Activated T-helper 1 cell treated with anti-CD3 and anti-CD28 coated beads, Interleukin-12 subunit alpha, Interleukin-12 subunit beta, Interleukin-2, Interleukin-4 antibody, amounts not matched to agents 30 ng/mL and 10 ng/mL and 1 ng/mL, durations not matched to agents 14 hours and 24 hours and 36 hours (primary cell): ENCODE measurements at places on chromosomes 5 and 9.

- no peaks in the 10 kb centered on the region for H3K4me1 ChIP-seq
- no peak overlapping the region for H3K27ac ChIP-seq
- DNase-seq, result no peak
- H3K36me3 ChIP-seq, result no peaks in the 10 kb centered on the region
These were observed 221.2 kb downstream of the DMRT2 start for GRCh38 chr9:1271367-1271766.

GRCh38 chr9:16500386-16500785 is 370.1 kb downstream of the BNC2 start:
- no peaks in the 10 kb centered on the region for H3K4me1 ChIP-seq
- H3K36me3 ChIP-seq, result no peaks in the 10 kb centered on the region

- no peak overlapping the region for H3K4me3 ChIP-seq
- H3K27me3 ChIP-seq, result peaks cover 3% of the 10 kb centered on the region
- DNase-seq, result no peak
- H3K36me3 ChIP-seq, result no peaks in the 10 kb centered on the region
These were observed 17.5 kb downstream of the ABO start for GRCh38 chr9:133257465-133257956.

DNA sequence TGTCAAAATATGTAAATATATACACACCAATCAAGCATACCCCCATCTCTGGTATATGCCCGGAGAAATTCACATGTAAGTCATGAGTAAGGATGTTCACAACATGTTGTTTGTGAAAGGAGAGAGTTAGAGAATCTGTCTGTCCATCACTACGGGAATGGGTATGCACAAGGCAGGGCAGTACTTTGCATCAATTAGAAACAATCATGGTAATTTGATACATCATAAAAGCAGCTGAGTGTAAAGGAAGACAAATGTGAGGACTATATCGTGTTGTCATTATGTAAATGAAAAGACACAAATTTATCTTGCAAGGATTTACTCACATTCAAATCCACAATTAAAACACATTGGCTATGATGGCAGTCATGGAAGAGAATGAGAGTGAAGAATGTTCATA is 146.7 kb downstream of the SV2C start:
- no peak overlapping the region for H3K27ac ChIP-seq
- H3K27me3 ChIP-seq, result no peaks in the 10 kb centered on the region
- H3K4me1 ChIP-seq, result no peaks in the 10 kb centered on the region
- DNase-seq, result no peak

GRCh38 chr9:99411479-99412115 is 189.5 kb downstream of the SEC61B start:
- DNase-seq, result no peak
- H3K36me3 ChIP-seq, result no peaks in the 10 kb centered on the region
- H3K27me3 ChIP-seq, result peaks cover 5% of the 10 kb centered on the region
- H3K4me1 ChIP-seq, result peaks cover 11% of the 10 kb centered on the region

DNA sequence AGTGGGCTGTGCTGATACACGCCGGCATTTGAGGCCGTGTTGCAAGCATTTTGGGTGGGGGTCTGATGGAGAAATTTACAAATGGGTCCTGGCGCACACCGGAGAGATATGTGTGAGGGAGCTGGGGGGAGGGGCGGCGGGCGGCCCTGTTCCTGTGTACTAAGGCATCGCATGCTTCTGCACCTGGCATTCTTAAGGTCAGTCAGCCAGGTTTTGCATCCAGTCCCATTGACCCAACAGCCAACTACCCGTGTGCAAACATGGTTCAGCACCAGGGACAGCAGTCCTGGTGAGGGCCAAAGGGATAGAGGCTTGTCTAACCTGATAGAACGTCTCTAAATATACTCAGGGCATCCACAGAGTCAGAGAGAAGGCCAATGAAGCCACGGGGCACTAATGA is 839 bp downstream of the GABRG2 start:
- H3K4me3 ChIP-seq, result no peak overlapping the region
- H3K36me3 ChIP-seq, result no peaks in the 10 kb centered on the region
- H3K27me3 ChIP-seq, result no peaks in the 10 kb centered on the region
- no peak overlapping the region for H3K27ac ChIP-seq

DNA sequence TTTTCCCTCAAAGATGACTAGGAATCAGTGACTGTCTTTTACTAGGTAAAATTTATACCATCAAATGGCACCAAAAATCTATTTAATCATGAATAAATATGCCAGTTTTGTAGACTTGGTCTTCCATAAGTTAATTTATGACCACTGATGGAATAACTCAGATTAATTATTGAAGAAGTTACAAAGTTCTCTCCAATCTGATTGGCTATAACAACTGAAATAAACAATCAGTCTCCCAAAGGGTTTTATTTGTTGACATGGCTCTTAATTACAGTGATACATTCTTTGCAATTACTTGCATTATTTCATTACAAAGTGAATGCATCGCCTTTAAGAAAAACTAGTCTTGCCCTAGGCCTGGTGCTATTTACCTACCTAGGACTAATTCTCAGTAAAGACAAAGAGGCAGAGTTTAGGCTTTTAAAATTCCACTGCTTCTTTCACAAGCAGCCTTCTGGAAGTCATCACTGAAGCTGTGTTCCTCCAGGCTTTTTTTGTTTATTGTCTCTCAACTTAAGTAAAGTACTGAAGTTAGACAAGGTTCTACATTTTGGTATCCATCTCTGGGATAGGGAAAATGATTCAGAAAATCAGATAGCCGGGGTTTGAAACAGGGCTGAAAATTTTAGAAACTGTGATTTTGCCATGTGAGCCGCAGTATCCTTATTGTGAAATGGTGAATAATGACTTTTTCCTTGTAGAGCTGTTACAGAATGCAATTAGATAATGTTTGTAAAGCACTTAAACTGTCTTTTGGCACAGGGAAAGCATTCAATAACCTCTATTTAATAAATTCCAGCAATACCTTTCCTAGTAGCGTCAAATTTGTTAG is 2.5 kb downstream of the STOM start:
- no peak overlapping the region for H3K27ac ChIP-seq
- H3K36me3 ChIP-seq, result peaks cover 23% of the 10 kb centered on the region
- peak overlapping the region; percentile 87 for H3K4me3 ChIP-seq
- no peaks in the 10 kb centered on the region for H3K27me3 ChIP-seq

DNA sequence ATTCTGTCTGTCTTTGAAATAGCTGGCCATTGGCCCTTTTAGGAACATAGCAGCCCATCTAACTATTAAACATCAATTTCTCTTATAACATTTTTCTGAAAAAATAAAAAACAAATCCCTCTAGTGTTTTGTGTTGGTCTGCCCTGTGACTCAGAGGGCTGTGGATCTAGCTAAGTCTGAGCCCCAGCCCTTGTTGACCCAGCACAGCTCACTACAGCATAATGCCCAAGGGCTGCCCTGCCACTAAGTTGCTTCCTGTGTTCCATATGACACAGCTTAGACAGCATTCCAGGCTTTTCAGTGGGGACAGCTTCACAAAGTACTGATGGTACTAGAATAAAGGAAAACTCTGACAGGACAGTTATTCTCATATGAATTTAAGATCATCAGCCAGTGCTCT is 136.0 kb downstream of the SCAMP1 start:
- H3K36me3 ChIP-seq, result no peaks in the 10 kb centered on the region
- no peak overlapping the region for H3K4me3 ChIP-seq
- no peaks in the 10 kb centered on the region for H3K4me1 ChIP-seq
- peaks cover 15% of the 10 kb centered on the region for H3K27me3 ChIP-seq

- no peaks in the 10 kb centered on the region for H3K36me3 ChIP-seq
- no peak for DNase-seq
- peaks cover 31% of the 10 kb centered on the region for H3K4me1 ChIP-seq
- H3K27ac ChIP-seq, result peak overlapping the region; percentile 15
- H3K27me3 ChIP-seq, result peaks cover 6% of the 10 kb centered on the region
- H3K4me3 ChIP-seq, result no peak overlapping the region
These were observed 41.5 kb downstream of the SH3PXD2B start for GRCh38 chr5:172412724-172413286.

- peaks cover 15% of the 10 kb centered on the region for H3K4me1 ChIP-seq
- H3K27me3 ChIP-seq, result peaks cover 10% of the 10 kb centered on the region
- H3K4me3 ChIP-seq, result no peak overlapping the region
- H3K36me3 ChIP-seq, result no peaks in the 10 kb centered on the region
- no peak for DNase-seq
- no peak overlapping the region for H3K27ac ChIP-seq
These were observed 52.5 kb upstream of the NKD2 start for GRCh38 chr5:955886-956761.

- H3K27ac ChIP-seq, result no peak overlapping the region
- DNase-seq, result no peak
- H3K4me1 ChIP-seq, result peaks cover 13% of the 10 kb centered on the region
- no peak overlapping the region for H3K4me3 ChIP-seq
- no peaks in the 10 kb centered on the region for H3K36me3 ChIP-seq
These were observed 8.2 kb upstream of the DOCK2 start for GRCh38 chr5:169628892-169629291.

DNA sequence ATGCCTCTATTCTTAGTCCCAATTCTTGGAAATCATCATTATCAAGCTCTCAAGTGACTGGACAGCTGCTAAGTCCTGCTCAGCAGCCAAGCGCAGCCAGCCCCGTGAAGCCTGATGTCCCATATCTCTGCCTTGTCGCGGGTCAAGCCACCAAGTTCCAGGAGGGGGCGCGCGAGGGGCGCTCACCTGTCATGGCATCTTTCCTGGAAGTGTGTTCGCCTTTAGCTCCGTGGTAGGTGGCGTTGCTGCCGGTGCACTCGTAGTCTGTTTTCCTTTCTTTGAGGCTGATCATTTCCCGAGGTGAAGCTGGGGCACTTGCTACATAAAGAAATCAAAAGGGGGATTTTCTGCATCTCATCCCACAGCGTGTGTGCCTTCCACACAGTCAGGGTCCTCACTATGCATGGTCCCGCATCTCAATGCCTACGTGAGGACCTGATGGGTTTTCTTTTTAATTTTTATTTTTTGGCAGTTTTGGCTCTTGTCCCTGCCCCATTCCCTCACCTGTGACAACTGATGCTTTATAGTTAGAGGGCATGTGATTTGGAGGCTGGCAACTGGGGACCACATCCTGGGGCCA is 227.0 kb upstream of the DAP start:
- H3K27ac ChIP-seq, result no peak overlapping the region
- H3K4me1 ChIP-seq, result peaks cover 6% of the 10 kb centered on the region
- peaks cover 2% of the 10 kb centered on the region for H3K27me3 ChIP-seq
- H3K36me3 ChIP-seq, result no peaks in the 10 kb centered on the region
- H3K4me3 ChIP-seq, result no peak overlapping the region
- DNase-seq, result peak; percentile 45

DNA sequence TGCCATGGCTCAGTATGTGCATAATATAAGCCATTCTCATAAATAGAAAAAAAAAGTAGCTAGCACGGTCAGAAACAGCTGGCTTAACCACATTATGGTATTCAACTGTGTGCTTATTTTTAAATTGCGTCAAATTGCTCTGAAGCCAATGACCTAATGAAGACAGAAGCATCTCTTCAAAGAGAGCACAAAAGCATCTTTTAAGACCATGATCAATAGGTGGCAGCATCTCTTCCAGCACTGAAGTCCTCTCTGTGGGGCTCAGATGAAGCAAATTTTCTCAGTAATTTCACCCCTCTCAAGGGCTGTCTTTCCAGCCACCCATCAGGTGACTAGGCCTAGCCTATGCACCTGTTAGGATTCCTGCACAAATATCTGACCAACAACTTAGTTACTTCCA is 251.4 kb downstream of the GLIS3 start:
- no peaks in the 10 kb centered on the region for H3K27me3 ChIP-seq
- DNase-seq, result no peak
- H3K4me1 ChIP-seq, result no peaks in the 10 kb centered on the region
- no peak overlapping the region for H3K4me3 ChIP-seq

DNA sequence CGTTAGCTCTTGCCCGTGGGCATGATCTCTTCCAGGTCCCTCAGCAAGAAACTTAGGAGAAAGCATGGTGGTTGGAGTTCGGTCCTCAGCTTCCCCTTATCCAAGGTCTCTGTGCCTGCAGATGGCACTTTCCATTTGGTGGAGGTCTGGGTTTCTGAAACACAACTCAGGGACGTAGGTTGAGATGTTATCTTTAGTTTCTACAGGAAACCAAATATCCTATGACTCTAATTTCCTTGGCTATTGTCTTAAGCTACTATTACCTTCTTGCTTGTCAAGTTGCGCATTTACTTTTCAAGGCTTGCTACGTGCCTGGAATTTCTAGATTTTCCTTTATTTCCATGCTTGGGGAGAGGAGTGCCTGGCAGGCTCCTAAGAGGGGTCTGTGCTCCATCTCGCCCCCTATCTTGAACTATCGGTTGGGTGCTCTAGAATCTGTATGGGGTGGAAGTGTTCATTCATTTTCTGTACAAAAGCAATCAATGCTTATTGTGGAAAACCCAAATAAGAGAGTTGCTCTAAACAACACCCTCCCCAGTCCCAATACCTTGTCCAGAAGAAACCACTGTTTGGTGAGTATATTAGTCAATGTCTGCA is 32.9 kb upstream of the KCNIP1 start:
- H3K4me3 ChIP-seq, result no peak overlapping the region
- no peaks in the 10 kb centered on the region for H3K4me1 ChIP-seq
- H3K27me3 ChIP-seq, result peaks cover 21% of the 10 kb centered on the region
- no peak for DNase-seq

GRCh38 chr5:55509796-55510522 is 24.8 kb downstream of the PLPP1 start:
- no peak overlapping the region for H3K27ac ChIP-seq
- H3K4me1 ChIP-seq, result peaks cover 12% of the 10 kb centered on the region
- peaks cover 1% of the 10 kb centered on the region for H3K36me3 ChIP-seq
- DNase-seq, result no peak
- no peak overlapping the region for H3K4me3 ChIP-seq
- no peaks in the 10 kb centered on the region for H3K27me3 ChIP-seq

DNA sequence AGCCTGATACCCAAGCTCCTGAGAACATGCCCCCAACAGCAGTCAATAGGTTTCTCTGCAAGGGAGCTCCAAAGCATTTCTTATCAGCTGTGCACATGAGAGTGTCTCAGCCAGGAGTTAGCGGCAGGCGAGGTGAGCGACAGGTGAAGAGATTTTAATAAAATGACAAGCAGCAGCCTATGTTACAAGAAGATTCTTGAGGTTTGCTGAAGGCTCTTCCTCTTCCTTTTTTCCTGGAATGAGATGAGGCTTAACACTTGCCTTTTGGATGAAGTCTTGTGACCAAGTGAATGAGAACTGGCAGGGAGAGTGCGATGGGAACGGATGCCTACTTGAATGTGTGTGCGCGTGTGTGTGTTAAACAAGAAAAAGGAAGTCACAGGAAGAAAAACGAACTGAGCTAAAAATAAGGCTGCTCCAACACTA is 76.1 kb downstream of the SHB start:
- H3K4me1 ChIP-seq, result peaks cover 21% of the 10 kb centered on the region
- no peaks in the 10 kb centered on the region for H3K27me3 ChIP-seq
- no peaks in the 10 kb centered on the region for H3K36me3 ChIP-seq
- no peak overlapping the region for H3K27ac ChIP-seq

DNA sequence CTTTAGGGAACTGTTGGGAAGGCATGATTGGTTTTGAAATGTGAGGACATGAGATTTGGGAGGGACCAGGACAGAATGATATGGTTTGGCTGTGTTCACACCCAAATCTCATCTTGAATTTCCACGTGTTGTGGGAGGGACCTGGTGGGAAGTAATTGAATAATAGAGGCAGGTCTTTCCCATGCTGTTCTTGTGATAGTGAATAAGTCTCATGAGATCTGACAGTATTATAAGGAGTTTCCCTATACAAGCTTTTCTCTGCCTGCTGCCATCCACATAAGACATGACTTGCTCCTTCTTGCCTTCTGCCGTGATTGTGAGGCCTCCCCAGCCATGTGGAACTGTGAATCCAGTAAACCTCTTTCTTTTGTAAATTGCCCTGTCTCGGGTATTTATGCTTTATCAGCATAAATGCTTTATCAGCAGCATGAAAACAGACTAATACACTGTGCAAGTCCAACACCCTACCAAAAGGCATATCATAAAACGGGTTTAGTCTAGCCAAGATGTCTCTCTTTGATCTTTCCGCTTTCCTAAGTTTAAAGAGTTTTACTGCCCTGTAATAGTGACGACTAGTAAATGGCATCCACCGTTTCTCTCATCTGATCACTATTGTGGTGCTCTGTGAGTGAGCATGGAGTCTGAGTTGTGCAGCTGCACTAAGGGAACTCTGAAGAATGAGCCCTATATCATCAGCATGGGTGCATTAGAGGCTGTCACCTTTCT is 12.9 kb upstream of the ZNF782 start:
- no peak overlapping the region for H3K4me3 ChIP-seq
- H3K4me1 ChIP-seq, result no peaks in the 10 kb centered on the region
- H3K36me3 ChIP-seq, result no peaks in the 10 kb centered on the region
- no peak for DNase-seq
